NCI-H1092 (cell line): ENCODE measurements at places on chromosomes 4 and X.

DNA sequence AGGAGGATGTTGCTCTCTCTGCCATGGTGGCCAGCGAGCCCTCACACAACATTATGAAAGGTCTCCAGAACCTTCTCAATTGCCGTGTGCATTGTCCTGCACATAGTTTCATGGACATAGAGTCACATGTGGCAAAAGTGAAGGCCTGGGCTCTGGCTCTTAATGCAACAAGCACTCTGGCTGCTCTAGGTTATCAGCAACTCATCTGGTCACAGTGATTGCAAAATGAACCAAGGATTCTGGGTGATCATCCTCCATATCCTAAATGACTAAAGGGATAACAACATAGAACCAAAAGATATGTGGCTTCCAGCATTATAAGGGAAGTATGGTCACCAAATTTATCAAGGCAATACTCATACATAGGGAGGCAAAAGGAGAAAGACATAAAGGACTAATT lies 175.2 kb downstream of the MGST2 start:
- DNase-seq, result no peak

DNA sequence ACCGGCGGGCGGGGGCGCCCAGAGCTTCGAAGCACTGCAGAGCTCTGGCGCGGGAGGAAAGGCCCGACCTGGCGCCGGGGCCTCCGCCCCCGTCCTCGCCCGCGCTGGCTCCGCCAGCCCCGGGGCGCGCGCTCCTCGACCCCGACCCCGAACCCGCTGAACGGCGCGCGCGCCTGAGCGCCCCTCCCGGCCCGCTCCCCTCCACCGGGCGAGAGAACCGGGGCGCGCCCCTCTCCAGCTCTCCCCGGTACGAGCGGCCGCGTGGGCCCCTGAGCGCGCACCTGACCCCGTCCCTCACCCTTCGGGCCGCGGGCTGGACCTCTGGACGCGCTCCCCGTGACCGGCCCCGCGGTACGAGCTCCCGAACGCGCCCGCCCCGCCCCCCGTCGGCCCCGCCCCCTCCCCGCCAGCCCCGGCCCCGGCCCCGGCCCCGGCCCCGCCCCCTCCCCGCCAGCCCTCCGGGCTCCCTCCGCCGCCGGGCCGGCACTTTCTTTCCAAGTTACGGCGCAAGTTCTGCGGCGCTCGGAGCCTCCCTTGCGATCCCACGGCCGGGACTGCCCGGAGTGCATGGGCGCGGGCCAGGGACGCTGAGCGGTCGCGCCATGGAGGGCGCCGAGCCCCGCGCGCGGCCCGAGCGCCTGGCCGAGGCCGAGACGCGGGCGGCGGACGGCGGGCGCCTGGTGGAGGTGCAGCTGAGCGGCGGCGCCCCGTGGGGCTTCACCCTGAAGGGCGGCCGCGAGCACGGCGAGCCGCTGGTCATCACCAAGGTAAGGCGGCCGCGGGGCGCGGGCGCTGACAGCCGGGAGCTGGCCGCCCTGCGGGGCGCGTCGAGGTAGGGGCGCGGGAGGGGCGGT lies at the start of gene SHROOM2:
Gene SHROOM2, plus strand, starts transcription at position 486 of the 854 bp plus-strand sequence. Its CDS starts 117 bp downstream, at position 603.
- no peak for DNase-seq

DNA sequence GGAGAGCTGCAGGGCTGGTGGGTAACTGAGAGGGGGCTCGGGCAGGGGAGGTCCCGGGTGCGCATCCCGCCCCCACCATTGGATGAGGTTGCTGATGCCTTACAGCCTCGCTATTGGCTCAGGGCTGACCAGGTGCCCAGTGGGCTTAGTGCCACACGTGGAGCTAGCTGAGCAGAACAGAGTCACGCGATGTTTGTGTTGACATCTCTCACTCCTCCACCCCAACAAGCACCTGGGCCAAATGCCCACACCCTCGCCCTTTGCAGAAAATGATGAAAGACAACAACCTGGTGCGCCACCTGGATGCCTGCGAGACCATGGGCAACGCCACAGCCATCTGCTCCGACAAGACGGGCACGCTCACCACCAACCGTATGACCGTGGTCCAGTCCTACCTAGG lies 31.8 kb downstream of the ATP2B3 start:
- DNase-seq, result no peak

DNA sequence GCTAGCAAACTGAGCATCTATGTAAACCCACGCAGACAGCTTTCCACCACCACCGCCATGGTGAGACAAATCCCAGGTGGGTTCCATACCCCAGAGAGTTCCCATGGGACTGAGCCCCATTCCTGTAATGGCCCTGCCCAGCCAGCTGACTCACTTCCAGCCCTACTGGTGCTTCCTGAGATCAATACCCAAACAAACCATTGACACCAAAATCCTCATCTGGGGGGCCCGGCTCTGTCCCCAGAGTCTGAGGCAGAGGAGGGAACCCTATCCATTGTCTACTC lies 30.1 kb upstream of the JAKMIP1 start:
- DNase-seq, result no peak

DNA sequence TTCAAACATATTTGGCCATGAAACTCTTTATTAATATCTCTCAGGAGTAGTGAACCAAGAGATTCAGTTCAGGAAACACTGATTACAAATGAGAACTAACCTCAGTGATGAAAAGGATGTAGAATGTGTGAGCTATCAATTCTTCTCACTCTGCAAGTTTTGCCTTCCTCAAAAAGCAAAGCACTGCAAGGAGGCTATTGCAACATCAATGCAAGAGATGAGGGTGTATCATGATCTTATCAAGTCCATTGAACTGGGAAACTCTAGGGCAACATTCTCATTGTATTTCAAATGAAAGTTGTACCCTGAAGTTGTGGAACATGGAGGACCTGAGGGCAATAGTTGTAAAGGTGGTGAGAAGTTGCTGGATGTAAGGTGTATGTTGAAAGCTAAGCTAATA lies 56.4 kb upstream of the VEGFC start:
- no peak for DNase-seq

DNA sequence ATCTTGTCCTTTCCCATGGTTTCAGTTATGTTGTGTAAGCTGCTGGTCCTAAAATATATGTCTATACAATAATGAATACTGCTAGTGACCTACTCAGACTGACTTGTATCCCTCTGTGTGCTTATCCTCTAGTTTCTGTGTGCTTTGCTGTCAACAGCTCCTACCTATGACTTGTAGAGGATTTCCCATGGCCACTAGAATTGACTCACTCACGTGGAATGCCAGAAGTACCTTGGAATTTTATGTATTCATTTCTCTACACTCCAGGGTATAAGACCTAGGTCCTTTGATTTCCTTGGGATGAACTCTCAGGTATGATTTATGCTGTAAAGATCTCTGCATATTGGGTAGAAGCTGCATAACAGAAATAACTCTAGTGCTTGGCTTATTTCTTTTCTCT lies 279.9 kb upstream of the SLIT2 start:
- no peak for DNase-seq

DNA sequence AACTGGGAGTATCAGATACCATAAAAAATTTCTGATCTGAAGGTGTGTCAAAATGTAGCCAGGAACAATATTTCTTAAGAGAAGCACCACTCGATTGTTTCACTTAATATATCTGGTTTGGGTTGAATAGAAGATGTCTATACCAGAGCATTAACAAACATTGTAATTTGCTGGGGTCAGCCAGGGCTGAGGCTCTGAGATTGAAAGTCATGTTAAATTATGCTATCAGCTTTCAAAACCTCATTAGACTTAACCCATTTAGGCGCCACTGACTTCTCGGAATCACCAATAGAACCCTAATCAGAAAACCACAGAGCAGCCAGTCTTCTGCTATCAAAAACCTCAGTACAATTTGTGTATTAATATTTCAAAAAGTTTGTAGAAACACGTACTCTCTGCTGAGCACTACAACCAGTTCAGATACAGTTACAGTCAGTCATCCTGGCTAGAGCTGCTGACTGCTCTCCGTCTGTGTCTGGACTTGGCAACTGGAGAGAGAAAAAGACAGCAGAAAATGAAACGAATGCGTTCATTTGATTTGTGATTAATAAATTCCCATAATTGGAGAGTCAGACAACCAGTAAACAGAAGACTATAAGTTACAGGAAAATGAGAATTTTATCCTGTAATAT lies 848.6 kb upstream of the PABPC4L start:
- DNase-seq, result no peak

GRCh38 chr4:109462802-109463201 lies 29.2 kb downstream of the SEC24B start:
- DNase-seq, result no peak

GRCh38 chr4:88230461-88230891 lies 53.9 kb downstream of the PPM1K start:
- no peak for DNase-seq

DNA sequence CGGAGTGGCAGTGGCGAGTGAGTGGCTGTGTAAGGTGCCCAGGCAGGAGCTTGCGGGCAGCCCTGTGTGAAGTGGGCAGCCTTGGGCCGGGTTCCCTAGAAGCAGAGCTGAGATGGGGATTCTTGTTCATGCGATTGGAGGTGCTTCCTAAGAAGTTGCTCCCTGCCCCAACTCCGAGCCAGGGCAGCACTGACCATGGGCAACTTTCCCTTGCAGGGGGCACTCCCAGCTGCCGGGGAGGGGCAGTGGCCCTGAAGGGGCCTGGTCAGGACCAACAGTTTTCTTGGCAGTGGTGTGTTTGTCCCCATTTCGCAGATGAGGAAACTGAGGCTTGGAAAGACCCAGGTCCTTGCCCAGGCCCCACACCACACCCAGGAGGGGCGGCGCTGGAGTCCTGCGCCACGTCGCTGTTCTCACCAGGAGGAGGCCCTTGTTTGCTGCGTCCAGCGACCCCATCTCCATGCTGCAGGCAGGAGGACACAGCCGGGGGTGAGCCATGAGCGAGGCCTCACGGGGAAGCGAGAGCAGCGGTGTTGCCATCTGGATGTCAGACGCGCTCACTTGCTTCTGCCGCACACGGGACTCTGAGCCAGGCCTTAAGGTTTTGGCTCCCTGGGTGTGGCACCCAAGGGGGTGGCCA lies 68.9 kb downstream of the TRMT44 start:
- DNase-seq, result no peak

GRCh38 chr4:85824166-85824945 lies 349.4 kb downstream of the ARHGAP24 start:
- no peak for DNase-seq

GRCh38 chrX:1086444-1087409 lies 125.7 kb downstream of the CRLF2 start:
- no peak for DNase-seq

DNA sequence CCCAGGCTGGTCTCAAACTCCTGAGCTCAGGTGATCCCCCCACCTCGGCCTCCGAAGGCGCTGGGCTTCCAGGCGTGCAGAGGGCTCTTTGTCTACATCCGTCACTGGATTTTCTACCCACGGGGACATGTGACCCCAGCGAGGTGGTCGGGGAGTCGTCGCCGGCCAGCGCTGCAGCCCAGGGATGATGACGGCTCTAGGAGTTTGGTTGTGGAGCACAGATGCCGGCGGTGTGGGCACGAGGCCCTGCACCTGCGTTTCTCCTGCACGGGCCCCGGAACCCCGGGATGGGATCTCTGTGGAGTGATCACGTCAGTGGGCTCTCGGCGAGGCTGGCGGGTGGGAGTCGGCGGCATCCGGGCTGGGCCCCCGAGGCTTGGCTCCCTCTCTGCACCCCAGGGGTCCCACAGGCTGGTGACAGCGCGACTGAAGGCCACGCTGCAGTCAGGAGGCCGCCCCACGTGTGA lies 9.1 kb upstream of the GTPBP6 start:
- DNase-seq, result no peak

- DNase-seq, result no peak
Measured at GRCh38 chr4:174616661-174617060, 94.4 kb upstream of the HPGD start.

DNA sequence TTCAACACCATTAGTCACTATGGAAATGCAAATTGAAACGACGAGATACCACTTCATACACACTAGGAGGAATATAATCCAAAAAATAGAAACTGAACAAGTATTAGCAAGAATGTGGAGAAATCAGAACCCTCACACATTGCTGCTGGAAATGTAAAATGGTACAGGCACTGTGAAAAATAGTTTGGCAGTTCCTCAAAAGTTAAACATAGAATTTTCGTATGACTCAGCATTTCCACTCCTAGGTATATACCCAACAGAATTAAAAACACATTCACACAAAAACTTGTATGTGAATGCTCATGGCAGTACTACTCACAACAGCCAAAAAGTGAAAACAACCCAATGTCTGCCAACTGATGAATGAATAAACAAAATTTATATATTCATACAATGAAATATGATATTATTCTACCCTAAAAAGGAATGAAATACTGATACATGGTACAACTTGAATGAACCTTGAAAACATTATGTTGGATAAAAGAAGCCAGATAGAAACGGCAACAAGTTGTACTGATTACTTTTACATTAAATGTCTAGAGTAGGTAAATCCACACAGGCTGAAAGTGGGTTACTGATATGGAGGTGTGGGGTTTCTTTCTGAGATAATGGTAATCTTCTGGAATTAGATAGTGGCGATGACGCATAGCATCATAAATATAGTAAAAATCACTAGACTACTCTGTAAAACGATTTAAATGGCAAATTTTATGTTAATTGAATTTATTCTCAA lies 22.3 kb downstream of the TEC start:
- no peak for DNase-seq

DNA sequence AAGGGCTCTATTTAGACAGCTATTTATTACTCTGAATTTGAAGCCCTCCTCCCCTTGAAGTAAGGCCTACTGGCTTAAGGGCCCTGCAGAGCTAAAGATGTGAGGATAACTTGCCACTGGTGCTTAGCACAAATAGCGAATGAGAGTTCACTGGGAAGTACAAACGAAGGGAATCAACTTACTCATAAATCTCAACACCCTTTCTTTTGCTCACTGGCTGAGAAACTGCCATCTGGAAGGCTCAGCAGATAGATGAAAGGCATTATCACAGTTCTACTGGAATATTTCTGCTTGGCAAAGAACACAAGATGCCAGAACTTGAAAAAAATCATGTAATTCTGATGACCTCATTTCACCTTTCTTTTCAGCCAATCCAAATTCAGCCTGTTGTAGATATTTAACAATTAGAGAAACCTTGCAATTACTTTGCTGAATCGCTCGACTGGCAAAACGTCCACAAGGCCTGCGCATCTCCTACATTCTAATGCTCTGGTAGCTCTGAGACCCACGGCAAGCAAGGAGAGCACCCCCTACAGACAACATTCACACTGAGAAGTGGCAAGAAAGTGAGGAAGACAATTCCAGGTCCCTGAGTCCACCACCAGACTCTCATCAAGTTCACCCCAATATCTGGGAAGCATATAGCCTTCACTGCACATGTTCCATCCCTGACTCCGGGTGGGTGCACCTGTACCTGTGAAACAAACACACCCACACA lies 27.5 kb downstream of the TSPAN5 start:
- DNase-seq, result no peak

- DNase-seq, result no peak
Measured at GRCh38 chr4:146486565-146486964, 35.2 kb downstream of the SLC10A7 start.

- DNase-seq, result no peak
Measured at GRCh38 chr4:74933562-74934015, 673 bp downstream of the PARM1 start.

- peak; percentile 5 for DNase-seq
Measured at GRCh38 chr4:54384563-54384962, 155.5 kb downstream of the PDGFRA start.

DNA sequence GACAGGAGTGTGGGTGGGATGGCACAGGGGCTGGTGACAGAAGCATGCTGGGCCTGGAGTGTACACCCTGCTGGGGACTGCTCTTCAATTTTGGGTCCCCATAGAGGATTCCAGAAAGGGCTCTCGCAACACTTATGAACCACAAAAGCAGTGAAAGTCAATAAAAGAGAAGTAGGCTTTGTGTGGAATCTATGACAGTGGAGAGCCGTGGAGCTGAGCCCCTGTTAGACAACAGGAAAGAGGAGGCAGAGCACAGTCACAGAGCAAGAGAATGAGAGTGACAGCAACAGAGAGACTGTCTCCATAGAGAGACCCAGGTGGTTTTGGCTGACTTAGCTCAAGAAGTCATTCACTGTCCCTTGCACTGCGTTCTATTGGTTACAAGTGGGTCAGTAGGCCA lies 135.1 kb upstream of the ATP6AP2 start:
- DNase-seq, result no peak
